Gastroesophageal sphincter (tissue), 4 donors: ENCODE measurements at places on chromosomes 1 and 21.
A peak's percentile ranks its signal among the peaks of the same experiment; 100 is the strongest.

- no peak overlapping the region for H3K27ac ChIP-seq
- H3K4me1 ChIP-seq: peaks cover 12% of the 10 kb centered on the region
- H3K27me3 ChIP-seq: no peaks in the 10 kb centered on the region
- no peaks in the 10 kb centered on the region for H3K36me3 ChIP-seq
- no peak for ATAC-seq
- no peak overlapping the region for H3K4me3 ChIP-seq
These were observed 8.0 kb downstream of the OSBPL9 start for GRCh38 chr1:51624855-51625254.

DNA sequence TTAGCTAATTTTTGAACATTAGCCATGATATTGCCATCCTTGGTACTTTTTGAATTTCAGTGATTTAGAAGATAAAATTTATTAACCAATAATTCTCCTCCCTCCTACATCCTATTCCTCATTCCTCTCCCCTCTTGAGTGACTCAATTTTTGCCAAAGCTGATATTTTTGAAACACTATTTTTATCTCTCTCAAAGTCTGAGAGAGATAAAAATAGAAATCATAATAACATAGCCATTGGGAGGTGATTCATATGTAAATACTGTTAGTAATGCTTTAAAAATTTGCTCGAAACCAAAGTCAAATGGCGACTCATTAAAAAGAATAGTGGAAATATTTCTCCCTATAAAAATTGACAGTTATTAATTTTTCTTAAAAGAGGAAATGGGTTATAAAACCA, 97.4 kb downstream of the PATJ start:
- no peaks in the 10 kb centered on the region for H3K27me3 ChIP-seq
- H3K4me3 ChIP-seq: no peak overlapping the region
- no peak overlapping the region for H3K27ac ChIP-seq
- H3K36me3 ChIP-seq: no peaks in the 10 kb centered on the region
- H3K4me1 ChIP-seq: peaks cover 57% of the 10 kb centered on the region

- H3K4me3 ChIP-seq: no peak overlapping the region
- no peak overlapping the region for H3K27ac ChIP-seq
- H3K27me3 ChIP-seq: peaks cover 30% of the 10 kb centered on the region
- H3K36me3 ChIP-seq: no peaks in the 10 kb centered on the region
- no peaks in the 10 kb centered on the region for H3K4me1 ChIP-seq
These were observed 113.6 kb upstream of the TMPRSS2 start for GRCh38 chr21:41621513-41621912.

DNA sequence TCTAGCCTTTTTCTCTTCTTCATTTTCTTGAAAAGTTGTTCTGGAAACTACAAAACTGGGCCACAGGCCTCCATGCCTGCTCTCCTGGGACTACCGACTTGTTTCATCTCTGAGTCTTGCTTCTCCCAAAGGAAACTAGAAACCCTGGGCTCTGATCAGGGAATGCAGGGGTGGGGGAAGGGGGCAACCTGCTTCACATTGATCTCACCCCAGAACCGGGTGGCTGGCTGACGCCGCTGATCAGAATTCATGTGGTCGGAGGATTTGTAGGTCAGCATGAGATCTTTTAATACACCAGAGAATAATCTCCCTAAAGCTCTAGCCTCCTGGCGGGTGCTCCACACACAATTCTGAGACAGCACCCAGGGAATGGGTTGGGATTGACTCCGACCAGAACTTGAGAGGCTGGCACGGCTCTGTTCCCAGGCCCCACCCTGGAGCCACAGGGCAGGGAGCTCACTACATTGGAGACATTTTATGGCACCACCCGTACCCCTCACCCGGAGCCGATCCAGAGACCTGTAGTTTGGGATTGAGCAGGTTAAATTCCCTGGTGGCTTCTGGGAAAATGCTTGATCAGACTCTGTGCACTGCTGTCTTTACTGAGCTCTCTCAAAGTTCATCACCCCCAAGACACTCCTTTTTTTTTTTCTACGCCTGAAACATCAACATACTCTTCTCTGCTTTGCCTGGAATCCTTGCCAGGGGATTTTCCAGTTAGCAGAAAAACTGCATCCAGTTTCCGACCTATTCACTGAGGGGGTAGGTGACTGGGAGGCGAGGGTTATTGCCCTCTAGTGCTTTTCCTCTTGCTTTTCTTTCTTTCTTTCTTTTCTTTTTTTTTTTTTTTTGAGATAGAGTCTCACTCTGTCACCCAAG, 12.2 kb upstream of the ARHGEF10L start:
- peak overlapping the region; percentile 85 for H3K27ac ChIP-seq
- peak; percentile 16 for ATAC-seq
- no peaks in the 10 kb centered on the region for H3K27me3 ChIP-seq
- H3K4me1 ChIP-seq: peaks cover 3% of the 10 kb centered on the region
- H3K36me3 ChIP-seq: no peaks in the 10 kb centered on the region
- H3K4me3 ChIP-seq: no peak overlapping the region

DNA sequence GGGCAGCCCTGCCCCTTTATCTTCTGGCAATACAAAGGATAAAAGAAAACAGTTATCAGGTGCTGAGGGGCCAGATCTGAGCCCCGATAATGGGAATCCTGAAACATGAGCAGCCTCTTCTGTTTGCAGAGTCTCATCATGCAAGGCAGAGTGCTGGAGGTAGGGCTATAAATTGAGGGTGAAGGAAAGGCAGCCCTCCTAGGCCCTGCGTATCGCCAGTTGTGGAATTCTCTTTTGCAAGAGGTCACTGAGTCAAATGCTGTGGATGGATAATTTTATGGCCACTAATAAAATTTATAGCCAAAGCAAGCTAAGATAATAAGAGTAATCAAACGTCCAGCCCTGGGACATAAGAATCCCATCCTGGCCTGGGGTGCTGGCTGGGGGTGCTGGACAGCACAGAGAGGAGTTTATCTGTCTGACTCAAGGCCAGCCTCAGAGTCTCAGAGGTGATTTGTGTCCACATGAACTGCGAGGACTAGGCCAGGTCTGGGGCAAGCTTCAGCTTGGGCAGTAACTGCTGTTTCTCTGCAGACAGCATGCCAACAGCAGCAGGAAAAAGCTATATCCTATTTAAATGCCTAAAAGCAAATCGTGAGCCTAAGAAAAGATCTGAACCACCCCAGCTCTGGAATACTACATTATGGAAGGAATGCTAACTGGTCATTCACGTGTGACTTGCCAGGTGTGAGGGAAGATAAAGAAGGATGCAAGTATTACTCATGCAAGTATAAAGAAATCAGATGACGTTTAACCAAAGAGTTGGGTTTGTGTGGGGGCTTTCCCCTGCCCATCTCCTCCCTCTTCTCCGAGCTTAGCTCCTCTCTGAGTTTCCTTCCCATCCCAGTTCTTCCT, 254.8 kb downstream of the KIF26B start:
- no peak for ATAC-seq
- H3K36me3 ChIP-seq: no peaks in the 10 kb centered on the region
- no peak overlapping the region for H3K4me3 ChIP-seq
- no peak overlapping the region for H3K27ac ChIP-seq

DNA sequence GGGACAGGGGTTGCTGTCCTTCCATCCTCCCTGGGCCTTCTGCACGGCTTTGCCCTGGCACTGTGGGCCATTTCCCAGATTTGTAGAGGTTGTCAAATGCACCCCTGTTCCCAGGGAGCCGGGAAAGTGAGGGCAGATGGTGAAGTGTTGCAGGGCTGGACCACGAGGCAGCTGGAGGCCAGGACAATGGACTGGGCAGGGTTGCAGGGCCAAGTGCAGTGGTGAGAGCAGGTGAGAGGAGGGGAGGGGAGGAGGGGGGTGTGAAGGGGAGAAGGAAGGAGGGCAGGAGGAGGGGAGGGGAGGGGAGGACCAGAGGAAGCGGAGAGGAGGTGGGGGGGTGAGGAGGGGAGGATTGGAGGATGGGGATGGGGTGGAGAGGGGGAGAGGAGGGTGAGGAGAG, 443.9 kb downstream of the CAMTA1 start:
- H3K36me3 ChIP-seq: no peaks in the 10 kb centered on the region
- no peak overlapping the region for H3K27ac ChIP-seq

DNA sequence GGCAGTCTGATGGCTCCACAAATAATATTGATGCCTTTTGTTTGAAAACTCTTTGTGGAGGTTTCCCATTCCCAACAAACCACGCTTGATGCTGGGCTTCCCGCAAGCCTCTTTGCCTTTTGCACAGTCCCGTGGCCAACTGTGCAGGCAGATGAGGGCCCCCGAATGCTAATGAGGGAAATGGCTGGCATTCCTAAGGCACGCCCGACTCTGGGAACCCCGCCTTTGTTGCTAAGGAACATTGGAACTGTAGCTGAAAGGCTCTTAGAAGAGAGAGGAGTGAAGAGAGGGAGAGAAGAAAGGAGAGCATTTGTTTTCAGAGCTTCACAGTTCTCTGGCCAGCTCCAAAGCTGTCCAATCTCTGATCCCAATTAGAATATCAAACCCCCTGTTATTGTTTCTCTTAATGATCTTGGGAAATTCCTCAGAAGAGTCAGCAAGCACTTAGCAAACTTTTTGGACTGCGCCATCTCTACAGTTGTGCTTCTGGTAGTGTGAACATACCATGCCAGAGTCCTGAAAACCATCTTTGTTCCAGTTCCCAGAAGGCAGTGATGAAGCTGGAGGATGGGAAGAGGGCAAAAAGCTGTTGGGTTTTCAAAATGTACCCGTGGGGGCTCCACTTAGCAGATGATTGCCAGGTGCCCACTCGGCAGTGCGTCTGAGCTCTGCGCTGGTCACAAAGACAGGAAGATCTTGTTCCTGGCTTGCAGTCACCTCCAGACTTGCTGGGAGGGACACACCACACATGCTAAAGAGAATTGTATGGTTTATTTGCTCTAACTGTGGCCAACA, 60.1 kb upstream of the CYP2J2 start:
- no peaks in the 10 kb centered on the region for H3K36me3 ChIP-seq
- H3K4me1 ChIP-seq: no peaks in the 10 kb centered on the region
- no peak overlapping the region for H3K27ac ChIP-seq

DNA sequence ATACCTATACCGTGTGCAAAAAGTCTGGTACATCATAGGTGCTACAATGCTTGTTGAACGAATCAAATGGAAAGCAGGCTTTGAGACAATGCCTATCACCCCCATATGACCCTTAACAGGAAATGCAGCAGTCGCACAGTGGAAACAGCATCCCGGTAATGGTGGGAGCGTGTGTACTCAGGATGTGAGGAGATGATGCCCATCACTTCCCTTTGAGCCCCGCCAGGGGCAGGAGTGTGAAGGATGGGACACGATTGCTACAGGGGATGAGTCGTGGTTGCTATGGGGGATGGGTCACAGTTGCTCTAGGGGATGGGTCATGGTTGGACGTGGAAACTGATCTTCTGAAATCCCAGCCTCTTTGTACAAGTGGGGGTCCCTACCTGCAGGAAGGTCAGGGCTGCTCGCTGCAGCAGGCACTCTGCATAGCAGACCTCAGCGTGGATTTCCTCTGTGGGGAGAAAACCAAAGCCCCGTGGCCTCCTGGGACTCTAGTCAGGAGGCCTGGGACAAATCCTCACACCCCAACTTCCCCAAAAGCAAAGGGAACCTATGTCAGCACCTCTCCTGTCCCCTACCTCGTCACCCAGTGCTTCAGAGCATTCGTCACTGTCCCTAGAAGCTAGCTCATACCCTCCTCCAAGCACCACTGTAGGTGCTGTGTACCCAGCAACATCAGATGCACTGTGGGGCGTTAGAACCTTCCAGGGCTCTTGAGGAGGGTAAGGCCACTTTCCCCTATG, 19.3 kb downstream of the TTC39A start:
- no peak for ATAC-seq
- H3K36me3 ChIP-seq: no peaks in the 10 kb centered on the region
- no peaks in the 10 kb centered on the region for H3K27me3 ChIP-seq
- H3K4me1 ChIP-seq: peaks cover 10% of the 10 kb centered on the region
- no peak overlapping the region for H3K27ac ChIP-seq

DNA sequence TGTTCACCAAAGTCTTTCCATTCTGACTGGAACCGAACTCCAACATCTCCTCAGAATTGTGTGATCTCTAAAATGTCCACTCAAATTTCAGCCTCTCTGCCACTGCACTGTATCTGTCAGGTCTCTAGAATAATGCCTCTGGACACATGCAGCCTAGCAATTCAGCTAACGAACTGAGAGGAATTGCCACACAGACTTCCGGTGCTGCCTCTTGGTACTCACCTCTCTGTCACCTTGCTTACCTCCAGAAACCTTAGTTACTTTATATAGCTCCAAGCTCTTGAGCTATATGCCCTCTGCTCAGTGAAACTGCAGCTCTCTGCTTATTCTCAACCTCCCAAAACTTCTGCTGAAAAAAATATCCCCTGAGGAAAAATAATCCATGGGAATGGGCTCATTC, 2.7 kb upstream of the CHRM3 start:
- ATAC-seq: no peak
- H3K36me3 ChIP-seq: no peaks in the 10 kb centered on the region
- no peaks in the 10 kb centered on the region for H3K4me1 ChIP-seq
- no peak overlapping the region for H3K4me3 ChIP-seq
- H3K27me3 ChIP-seq: peaks cover 8% of the 10 kb centered on the region

DNA sequence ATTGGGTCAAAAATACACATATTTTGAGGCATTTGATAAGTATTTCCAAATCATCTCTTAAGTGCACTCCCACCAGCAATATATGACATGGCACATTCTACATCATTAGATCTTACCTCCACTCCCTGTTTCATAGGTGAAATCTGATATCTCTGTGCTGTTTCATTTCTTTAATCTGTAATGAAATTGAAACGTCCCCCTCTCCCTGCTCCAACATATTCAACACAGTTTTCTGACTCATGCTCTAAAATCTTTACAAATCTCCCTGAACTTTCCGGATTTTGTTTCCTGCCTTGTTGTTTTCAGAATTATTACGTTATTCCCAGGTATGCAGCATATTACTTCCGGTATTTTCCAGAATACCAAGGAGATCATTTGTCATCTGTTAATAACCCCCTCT, 66.1 kb upstream of the AKT3 start:
- no peak for ATAC-seq
- H3K4me3 ChIP-seq: no peak overlapping the region
- H3K4me1 ChIP-seq: peaks cover 23% of the 10 kb centered on the region
- no peaks in the 10 kb centered on the region for H3K36me3 ChIP-seq
- H3K27me3 ChIP-seq: peaks cover 48% of the 10 kb centered on the region

GRCh38 chr21:43352568-43353281, 74.2 kb downstream of the SIK1 start:
- H3K36me3 ChIP-seq: no peaks in the 10 kb centered on the region
- H3K4me3 ChIP-seq: no peak overlapping the region
- no peaks in the 10 kb centered on the region for H3K27me3 ChIP-seq
- no peak overlapping the region for H3K27ac ChIP-seq
- H3K4me1 ChIP-seq: no peaks in the 10 kb centered on the region
- no peak for ATAC-seq

DNA sequence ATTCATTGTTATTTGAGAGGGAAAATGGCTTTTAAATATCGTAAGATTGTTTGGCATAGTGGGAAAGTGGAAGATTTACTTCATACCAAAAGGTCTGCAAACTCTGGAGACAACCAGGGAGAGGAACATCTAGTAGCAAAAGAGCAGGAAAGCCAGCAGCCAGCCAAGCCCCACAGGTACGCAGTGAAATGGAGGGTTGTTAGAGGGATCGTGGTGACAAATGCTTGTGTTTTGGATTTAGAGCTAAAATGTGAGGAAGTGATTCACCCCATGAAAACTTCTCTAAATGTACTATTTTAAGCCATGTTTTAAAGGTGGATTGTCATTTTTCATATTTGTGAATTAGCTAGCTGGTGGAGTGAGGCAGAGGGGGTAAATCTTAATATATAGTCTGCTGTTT, 69.3 kb downstream of the RPS6KC1 start:
- no peaks in the 10 kb centered on the region for H3K36me3 ChIP-seq
- no peak overlapping the region for H3K4me3 ChIP-seq
- H3K27me3 ChIP-seq: no peaks in the 10 kb centered on the region
- no peaks in the 10 kb centered on the region for H3K4me1 ChIP-seq

GRCh38 chr1:110118636-110119396, 6.6 kb downstream of the UBL4B start:
- ATAC-seq: no peak
- no peak overlapping the region for H3K27ac ChIP-seq
- no peaks in the 10 kb centered on the region for H3K4me1 ChIP-seq
- H3K36me3 ChIP-seq: no peaks in the 10 kb centered on the region
- H3K4me3 ChIP-seq: no peak overlapping the region
- peaks cover 9% of the 10 kb centered on the region for H3K27me3 ChIP-seq
